ENCODE measurements at places on chromosomes 7 and 10. TPM values are rescaled to one million over a fixed set of nuclear protein-coding genes. Genes with fewer than 3 reads are reported as not detected.

GRCh38 chr7:25897261-25897782, 254.7 kb upstream of the NFE2L3 start:
- no peak for DNase-seq

The SLC26A5 gene
- 6.2 TPM for total RNA-seq

- DNase-seq = no peak
These were observed 473.3 kb downstream of the PLXNA4 start for GRCh38 chr7:132102942-132103341.

The LHFPL3 gene
- not detected for total RNA-seq

- DNase-seq = no peak
These were observed 26.7 kb downstream of the PLPP4 start for GRCh38 chr10:120483651-120484301.

The WNT16 gene
- 0.10 TPM for total RNA-seq

DNA sequence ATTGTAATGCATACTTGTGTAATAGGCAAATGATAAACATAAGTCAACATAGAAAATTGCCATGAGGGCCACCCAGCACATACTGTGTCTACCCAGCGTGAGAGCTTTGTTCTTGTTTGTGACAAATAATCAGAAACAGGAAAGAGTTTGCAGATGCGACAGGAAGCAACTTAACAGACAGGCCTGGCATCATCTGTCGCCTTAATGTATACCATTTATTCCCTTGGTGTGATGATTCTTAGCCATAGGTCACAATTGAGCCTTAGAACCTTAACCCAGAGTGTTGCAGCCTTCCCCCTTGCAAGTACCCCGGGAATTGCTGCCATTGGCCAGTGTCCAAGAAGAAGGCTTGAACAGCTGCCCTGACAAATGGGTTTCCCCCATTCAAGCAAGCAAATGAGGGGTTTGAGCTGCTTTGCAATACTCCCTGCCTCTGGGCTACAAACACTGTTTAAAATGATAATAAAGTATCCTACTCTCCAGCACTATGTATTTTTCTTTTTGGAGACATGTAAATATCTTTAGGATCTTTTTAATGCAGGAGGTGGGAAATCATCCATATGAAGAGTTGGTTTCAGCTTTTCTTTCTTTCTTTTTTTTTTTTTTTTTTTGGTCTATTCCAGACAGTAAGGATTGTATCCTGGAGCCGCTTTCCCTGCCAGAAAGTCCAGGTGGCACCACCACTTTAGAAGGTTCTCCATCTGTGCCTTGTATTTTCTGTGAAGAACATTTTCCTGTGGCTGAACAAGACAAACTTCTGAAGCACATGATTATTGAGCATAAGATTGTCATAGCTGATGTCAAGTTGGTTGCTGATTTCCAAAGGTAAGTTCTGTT, 80.0 kb downstream of the ZNF277 start:
- DNase-seq = no peak

DNA sequence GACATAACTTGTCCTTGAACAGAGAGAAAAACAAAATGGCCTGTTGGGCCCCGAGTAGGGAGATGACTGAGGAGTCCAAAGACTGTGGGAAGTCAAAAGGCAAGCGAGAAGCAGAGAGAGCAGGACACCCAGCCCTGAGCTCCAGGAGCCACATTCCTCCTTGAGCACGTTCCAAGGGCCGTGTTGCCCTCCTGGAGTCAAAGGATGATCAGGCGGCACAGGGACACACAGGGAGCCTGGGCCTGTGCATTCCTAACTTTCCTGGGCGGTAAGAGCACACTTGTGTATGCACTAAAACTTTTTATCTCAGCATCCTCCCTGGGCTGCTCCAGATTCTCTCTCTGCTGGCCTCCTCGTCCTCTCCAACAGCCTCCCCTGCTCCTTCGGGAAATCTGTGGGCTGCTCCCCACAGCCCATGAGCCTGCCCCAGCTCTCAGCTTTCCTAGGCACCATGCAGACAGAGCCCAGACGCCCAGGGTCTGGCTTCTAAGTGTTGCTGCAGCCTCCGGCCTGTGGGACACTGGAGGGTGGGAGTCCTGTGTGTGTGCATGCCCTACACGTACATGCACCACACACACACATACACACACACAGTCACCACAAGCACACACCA, 281.8 kb downstream of the POU6F2 start:
- DNase-seq = no peak

DNA sequence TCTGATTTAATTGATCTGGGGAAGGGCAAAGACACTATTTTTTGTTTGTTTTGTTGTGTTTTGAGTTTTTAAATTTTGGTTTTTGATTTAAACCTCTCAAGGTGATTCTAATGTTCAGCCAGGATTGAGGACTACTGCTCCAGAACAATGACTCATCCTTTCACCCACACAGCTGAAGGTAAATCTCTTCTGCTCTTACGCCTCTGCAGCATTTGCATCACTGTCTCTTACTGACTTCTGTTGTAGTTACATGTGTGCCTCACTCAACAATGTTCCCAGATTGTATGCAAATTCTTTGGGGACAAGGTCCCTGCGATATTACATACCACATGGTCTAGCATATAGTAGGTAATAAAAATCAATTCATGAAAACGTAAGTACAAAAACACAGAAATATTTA, 467.5 kb upstream of the LRRN3 start:
- DNase-seq = no peak

The LIPM gene
- not detected for total RNA-seq

DNA sequence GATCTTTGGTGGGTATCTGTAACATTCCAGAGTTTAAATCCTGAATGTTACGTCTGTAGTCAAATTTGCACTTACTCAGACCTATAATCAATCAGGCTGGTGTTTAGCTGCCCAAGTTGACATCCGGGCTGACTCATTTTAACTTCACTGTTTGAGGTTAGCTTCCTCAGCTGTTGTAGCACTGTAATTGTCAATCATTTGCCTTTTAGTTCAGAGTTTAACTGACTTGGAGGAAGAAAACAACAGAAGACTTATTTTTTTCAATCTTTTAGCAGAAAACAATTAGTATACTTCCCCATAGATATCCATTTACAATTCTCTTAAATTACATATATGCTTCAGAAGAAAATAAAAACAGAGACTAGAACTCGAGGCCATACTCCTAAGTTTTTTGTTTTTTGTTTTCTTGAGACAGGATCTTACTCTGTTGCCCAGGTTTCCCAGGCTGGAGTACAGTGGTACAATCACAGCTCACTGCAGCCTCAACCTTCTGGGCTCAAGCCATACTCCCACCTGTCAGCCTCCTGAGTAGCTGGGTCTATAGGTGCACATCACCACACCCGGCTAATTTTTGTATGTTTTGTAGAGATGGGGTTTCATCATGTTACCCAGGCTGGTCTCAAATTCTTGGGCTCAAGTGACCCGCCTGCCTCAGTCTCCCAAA, 38.5 kb upstream of the LRRC17 start:
- DNase-seq = no peak

The CLDN4 gene
- total RNA-seq = 244 TPM

- no peak for DNase-seq
These were observed 4.4 kb downstream of the DDIT4 start for GRCh38 chr10:72277996-72278667.

The CYP3A7 gene
- total RNA-seq = 0.75 TPM

- no peak for DNase-seq
These were observed 11.3 kb downstream of the ZNF680 start for GRCh38 chr7:64551375-64552142.

- no peak for DNase-seq
These were observed 430.5 kb upstream of the GALNT17 start for GRCh38 chr7:70701477-70701876.

DNA sequence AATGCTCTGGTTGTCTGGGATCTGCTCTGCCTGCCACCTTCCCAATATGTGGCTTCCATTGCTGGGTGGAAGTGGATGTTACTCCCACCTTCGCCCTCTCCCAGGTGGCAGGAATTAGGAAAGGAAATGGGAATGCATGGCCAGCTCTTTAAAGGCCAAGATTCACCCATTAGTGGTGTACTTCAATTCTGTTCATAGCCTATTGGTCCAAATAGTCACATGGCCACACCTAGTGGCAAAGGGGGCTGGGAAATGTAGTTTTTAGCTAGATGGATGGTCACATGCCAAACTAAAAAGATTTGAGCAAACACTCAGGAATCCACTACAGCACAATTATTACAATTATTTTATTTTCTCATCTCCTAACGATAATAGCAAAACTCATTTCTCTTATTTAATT, 135.1 kb downstream of the NPY start:
- no peak for DNase-seq

- no peak for DNase-seq
These were observed 42.7 kb downstream of the FAM107B start for GRCh38 chr10:14731875-14732512.

The MTURN gene
- total RNA-seq = 27.7 TPM

DNA sequence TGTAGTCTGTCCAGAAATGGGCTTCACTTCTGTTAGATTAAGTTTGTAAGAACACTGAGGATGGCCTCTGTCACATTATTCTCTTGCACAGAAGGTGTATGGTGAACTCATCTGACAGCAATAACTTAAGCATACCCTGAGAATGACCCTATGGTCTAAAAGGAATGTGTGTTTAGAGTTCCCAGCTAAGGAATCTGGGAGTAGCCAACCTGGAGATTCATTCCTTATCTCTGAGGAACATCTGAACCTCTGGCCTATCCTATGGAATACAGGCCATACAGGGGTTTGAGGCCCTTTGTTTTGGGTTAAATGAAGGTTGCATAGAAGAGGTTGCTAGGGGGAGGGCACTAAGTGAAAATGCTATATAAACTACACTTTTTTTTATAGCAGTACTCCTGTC, 41.4 kb downstream of the LAMB4 start:
- DNase-seq = no peak

DNA sequence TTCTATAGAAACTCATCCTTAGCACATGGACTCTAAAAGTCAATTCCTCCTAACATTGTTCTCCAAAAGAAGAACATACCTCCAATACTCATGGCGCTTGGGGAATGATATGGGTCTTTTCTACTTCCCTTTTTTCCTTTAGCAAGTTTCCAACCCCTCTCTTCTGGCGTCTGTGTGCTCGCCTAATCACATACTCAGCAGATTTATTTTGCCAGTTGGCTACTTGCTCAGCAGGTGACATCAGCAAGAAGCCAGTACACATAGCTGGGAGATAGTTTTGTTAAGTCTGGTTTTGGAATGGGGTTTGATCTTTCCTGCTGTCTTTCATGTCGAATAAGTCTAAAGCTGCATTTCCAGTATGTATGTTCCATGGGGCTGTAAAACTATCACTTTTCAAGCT, 193.8 kb downstream of the POM121L12 start:
- no peak for DNase-seq

- DNase-seq = no peak
These were observed 36.1 kb downstream of the DNAJB12 start for GRCh38 chr10:72318418-72319262.

Measured in ureter (tissue), 1 donor.